H7 (cell line): ENCODE measurements at places on chromosomes 7 and 10. TPM values are rescaled to one million over a fixed set of nuclear protein-coding genes. Genes with fewer than 3 reads are reported as not detected.

DNA sequence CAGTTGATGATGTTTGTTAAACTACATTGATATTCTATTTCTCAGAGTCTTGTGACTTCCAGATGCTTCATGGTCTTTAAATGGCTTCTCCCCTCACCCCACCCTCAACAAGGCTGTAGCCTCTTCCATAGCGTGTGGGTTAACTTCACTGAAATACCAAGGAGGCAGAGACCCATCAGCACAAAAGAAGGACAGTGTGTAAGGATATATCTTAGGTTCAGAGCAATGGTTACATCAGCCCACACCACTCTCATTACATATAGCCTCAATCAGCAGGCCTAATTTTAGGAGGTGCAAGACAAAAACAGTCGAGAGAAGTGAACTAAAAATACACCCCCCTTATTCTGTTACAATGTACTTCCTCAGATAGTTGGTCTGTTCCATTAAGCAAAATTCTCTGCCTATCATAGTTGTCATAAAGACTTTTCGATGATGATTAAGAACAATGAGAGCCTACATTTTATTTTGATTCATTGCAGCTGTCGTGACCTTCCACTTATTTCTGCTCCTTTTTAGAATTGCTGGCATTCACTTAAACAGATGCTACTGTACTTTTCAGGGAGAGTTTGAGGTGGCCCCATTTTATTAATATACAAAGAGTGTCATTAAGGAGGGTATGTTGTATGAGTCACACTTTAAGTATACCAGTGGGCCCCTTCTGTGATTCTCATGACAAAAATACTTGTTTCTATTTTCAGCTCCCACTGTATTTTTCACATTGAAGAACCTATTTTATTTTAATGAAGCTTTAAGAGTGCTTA is 52.1 kb downstream of the WIPF3 start:
- DNase-seq = no peak

Gene GFRA1
- total RNA-seq = 1.6 and 1.7 TPM in 2 replicates

DNA sequence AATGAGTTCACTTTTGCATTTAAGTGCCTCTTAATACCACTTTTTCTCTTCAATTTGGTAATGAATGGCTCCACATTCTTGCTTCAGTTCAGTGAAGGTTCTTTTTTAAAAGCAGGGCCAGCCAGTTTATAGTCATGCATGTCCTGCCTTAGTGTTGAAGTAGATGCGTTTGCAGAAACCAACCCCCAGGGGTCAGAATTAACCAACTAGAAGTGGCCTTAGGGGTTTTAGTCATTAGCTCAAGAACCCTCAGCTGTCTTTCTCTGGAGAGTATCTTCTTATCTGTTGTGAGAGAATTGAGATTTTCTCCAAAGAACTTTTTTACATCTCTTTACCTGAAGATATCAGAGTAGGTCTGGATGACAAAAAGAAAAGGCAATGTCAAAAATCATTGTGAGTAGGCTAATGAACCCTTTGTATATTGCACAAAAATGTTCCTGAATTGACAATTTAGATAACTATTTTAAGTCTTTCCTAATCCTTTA is 82.2 kb downstream of the PIK3CG start:
- peak; percentile 65 for DNase-seq

DNA sequence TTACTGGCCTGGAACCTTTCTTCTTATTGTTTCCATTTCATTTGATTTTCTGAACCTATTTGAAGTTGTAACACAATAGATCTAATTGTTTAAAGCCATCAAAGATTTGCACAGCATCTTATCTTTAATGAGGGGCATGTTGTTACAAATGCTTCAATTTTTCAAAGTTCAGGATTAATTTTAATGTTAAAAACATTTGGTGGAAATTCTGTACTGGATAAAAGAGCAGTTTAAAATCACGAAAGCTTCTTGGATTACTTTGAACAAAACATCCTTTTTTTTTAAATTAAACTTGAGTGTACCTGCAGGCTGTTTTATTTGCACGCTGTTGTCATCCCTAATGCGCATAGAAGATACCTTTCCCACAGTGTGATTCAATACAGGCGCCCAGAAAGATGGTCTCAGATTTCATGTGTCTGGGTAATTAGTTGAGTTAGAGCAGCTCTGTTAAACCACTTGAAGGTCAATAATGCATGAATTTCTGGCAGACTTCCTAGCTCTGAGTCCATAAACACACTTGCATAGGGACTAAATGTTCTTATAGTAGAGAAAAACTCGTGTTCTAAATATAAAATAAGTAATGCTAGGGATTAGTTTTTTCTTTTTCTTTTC is 29.3 kb upstream of the DDX50 start:
- no peak for DNase-seq

Gene BMPR1A
- total RNA-seq = 86.5 and 99.3 TPM in 2 replicates

GRCh38 chr7:55178292-55178862 is 159.6 kb downstream of the EGFR start:
- DNase-seq = no peak

DNA sequence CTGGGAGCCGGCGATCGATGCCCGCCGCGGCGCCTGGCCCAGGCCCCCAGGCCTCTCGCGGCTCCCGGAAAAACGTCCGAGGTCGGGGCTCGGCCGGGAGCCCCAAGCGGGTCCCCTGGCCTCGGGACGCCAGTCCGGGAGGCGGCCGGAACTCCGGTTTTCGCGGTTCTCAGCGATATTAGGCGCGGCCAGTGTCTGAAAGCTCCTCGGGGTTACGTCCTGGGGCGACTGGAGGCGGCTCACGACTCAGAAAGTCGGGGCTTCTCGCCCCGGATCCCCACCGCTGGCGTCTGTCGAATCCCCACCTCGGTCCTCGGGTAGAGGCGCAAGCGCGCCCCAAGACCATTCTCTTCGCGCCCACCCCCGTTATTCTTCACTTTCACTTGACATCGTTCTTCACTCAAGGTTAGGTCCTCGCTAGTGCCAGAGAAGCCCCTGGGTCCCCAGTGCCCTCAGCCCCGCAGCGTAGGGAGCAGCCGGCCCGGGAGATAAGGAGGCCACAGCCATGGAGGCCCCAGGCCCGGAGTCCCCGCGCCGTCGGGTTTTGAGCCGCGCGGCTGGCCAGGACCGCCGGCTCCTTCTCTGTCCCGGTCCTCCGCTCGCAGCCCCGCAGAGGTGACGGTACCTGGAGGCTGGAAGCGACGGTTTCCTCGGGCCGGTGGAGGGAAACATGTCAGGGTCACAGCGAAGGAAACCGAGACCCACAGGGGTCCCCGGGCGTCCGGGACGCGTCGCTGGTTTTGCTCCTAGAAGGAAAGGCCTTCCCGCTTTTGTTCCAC is 35.2 kb upstream of the EBLN1 start:
- peak; percentile 71 for DNase-seq

Gene AP5Z1
- total RNA-seq = 22.4 and 25.6 TPM in 2 replicates

GRCh38 chr10:32985775-32986350 is 27.8 kb upstream of the ITGB1 start:
- no peak for DNase-seq

GRCh38 chr7:86978808-86979506 is 80.5 kb downstream of the ELAPOR2 start:
- no peak for DNase-seq

Gene IKZF1
- 0.81 and 1.4 TPM in 2 replicates for total RNA-seq

DNA sequence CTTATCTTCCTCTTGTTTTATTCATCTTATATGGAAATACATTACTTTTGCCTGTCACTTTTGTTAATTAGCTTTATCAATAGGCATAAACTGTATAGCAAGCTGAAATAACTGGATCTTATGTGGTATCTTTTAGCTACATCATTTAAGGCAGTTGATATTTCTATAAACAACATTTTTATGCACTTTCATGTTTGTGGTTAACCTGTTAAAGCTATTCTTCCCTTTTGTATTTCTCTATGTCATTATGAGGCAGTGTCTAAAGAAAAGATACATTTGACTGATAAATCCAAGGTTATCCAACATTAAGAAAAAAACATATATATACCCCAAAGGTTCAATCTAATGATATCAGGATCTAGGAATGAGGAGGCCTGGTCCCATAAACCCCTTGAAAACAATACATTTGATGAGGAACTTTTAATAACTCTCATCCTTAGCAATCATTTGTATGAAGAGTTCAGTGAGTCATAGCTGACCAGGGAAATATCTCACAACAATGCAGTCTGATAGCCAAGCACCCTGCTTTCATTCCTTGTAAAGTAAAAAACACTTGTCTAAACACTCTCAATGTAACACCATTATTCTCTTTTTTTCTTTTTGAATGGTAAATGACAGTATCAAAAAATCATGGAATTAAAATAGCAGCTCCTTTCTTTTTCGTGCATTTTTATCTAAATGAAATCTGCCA is 300.9 kb downstream of the NEBL start:
- DNase-seq = no peak

GRCh38 chr7:24466168-24466768 is 107.0 kb upstream of the PALS2 start:
- no peak for DNase-seq

DNA sequence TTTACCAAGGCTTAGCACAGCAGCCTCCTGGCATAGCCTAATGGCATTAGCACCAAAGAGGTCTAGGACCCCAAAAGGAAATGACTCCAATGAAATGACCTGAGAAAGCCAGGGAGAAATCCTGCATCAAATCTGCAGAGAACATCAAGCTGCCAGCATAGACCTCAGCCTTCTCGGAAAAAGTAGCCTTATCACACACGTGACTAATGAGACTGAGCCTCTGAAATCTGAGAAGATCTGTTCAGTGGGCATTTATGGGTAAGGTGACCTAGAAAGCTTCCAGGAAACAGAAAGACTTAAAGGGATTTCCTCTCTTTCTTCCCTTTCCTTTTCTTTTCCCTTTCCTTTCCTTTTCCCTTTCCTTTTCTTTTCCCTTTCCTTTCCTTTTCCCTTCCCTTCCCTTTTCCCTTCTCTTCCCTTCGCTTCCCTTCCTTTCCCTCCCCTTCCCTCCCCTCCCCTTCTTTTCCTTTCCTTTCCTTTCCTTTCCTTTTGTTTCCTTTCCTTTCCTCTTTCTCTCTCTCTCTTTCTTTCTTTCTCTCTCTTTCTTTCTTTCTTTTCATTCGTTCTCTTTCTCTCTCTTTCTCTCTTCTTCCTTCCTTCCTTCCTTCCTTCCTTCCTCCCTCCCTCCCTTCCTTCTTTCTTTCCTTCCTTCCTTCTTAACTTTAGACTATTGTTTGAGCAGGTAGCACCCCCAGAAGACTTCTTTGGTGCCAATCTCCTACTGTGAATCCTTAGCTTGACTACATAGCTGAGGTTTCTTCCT is 23.1 kb upstream of the PTTG1IP2 start:
- no peak for DNase-seq

DNA sequence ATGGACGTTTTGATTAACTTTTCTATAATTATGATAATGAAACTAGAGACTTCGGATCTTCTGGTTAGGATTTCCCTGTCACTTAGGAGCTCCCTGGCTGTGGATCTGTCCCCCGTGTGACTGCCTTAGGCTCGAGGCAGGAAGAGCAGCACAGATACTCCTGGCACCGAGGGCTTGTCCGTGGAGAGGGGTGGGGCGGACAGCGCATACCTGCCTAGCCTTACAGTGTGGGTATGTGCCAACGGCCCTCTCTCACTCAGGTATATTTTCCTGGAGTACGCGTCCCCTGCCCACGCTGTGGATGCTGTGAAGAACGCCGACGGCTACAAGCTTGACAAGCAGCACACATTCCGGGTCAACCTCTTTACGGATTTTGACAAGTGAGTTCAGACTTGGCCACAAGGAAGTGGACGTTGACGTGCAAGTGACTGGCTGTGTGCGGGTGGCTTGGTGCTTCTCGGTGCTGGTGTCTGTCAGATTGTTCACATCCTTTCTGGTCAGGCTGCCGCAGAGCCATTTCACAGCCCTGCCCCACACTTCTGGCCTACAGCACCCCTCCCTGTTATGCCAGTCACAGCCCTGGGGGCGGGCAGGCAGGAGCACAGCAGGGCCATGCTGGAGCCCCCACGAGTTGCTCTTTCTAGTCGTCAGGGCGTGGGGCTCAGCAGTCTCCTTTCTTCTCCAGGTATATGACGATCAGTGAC is 7.9 kb downstream of the EIF3B start:
- no peak for DNase-seq

- DNase-seq = no peak
Measured at GRCh38 chr10:95434583-95434982, 126.6 kb downstream of the SORBS1 start.

DNA sequence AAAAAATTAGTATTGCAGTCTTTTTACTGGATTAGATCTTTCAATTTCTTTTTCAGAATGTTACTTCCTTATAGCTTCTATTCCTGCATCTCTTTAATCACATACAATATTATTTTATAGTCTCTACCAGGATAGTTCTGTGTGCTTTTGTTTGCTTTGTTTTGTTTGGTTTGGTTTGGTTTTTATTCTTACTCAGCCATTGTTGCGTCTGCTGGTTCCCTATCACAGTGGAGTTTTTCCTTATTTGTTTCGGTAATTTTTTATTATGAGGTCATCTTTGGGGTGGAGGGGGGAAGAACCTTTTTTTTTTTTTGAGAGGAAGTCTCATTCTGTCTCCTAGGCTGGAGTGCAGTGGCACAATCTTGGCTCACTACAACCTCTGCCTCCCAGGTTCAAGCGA is 9.0 kb upstream of the BAIAP2L1 start:
- DNase-seq = no peak

DNA sequence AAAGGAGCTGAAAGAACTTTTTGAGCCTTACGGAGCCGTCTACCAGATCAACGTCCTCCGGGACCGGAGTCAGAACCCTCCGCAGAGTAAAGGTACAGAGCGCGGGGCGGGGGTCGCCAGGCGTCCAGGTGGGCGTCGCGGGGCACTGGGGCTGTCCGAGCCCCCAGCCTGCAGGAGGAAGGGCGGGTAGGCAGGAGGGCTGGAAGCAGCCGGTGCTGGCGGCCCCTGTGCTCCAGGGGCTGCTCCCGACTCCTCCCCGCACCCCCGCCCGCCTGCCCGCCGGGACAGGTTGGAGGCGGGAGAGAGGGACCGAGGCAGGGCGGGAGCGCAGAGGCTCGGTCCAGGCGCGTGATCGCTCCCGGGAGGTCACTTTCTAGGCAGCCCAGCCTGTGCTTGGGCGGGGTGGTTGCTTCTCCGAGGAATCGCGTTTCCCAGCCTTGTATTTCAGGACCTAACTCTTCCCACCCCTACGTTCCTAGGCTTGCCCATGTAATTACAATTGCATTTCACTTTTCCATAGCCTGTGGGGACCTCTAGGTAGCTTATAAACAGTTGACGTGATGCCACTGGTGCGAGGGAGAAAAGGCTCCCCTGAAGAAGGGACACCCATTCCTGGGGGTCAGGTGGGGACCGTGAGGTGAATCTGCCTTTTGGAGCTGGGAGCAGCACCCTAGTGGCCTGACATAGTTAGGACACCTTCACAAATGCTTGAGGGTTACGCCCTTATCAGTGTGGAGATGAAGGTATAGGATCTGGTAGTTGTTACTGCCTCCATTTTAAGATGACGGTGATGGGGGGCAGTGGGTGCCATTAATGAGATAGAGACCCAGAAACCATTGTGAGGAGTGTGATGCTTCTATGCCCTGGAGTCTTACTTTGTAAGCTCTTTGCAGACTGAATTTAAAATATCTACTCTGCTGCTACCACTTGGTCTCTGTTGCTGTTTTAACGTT is 148.2 kb downstream of the CELF2 start:
- peak; percentile 90 for DNase-seq

Gene TMEM60
- total RNA-seq = 28.5 and 32.3 TPM in 2 replicates

DNA sequence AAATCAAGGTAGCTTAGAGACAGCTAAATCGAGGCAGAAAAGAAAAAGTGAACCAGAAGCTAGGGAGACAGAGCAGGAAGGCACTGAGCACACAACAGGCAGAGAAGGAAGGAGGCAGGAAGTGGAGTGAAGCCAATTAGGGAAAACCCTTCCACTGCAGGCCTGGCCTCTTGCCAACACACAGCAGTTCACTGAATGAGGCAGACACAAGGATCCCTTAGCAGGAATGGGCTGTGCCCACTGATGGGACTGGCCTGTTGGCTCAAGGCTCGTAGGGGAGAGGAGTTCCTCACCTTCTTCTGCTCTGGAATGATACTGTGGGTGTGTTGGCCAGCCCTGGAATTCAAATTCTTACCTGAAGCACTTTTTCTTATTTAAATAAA is 220.3 kb upstream of the STK17A start:
- no peak for DNase-seq

Gene CFAP46
- total RNA-seq = 0.59 and 0.70 TPM in 2 replicates
